Hematopoietic multipotent progenitor cell treated with erythropoietin and hydrocortisone succinate and interleukin-3 and kit ligand, for 8 days (in vitro differentiated cells): ENCODE measurements at places on chromosomes 6 and 20.

GRCh38 chr6:160461641-160462040 is 113.5 kb downstream of the SLC22A3 start:
- DNase-seq, result no peak

GRCh38 chr6:52297433-52297832 is 12.9 kb upstream of the MCM3 start:
- DNase-seq, result no peak

GRCh38 chr6:79762370-79762769 is 131.2 kb downstream of the SH3BGRL2 start:
- peak; percentile 7 for DNase-seq

GRCh38 chr6:80959034-80959433 is 793.4 kb downstream of the TENT5A start:
- no peak for DNase-seq
